ENCODE measurements at places on chromosomes 2 and 18.

DNA sequence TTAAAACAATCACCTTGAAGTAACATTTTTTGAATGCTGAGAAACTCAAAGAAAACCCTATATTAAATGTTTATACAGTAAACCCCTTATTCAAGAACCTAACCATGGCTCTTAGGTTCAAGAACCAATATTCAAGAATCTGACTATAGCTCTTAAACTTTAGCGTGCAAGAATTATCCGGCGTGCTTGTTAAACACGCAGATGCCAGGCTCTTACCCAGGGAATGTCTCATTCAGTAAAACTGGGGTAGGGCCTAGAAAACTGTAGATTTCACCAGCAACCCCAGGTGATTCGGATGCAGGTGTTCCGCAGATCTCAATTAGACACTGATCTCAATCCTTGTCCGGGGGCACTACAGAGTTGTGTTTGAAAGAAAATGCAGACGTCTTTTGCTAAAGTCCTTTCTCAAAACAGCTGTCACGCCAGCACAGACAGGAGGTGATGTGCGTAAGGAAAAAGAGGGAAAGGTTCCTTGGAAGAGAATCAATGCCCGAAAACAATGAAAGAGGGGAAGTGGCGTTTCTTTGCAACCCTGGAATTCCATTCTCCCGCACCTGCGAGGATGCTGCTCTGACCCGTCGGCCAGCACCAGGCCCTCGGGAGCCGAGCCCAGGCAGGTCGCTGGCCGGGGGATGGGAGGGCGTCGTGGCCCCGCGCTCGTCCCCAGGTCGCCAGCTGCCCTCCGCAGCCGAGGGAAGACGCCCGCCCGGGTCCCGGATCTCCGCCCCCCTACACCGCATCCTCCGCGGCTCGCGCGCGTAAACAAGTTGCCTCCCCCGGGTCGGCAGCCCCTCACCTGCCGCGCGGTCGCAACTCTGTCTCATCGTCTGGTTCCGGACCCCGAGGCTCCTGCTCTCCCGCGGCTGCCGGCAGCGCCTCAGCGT lies 851 bp downstream of the EIF2AK3 start:
- H3K27me3 ChIP-seq, result no peaks in the 10 kb centered on the region
- peaks cover 3% of the 10 kb centered on the region for H3K36me3 ChIP-seq
- H3K4me3 ChIP-seq, result no peak overlapping the region
- H3K27ac ChIP-seq, result no peak overlapping the region
- DNase-seq, result peak; percentile 55
- peaks cover 19% of the 10 kb centered on the region for H3K4me1 ChIP-seq

GRCh38 chr2:28824207-28824606 lies 13.6 kb downstream of the SPDYA start:
- peaks cover 2% of the 10 kb centered on the region for H3K36me3 ChIP-seq
- H3K27ac ChIP-seq, result no peak overlapping the region
- H3K4me1 ChIP-seq, result no peaks in the 10 kb centered on the region
- no peak overlapping the region for H3K4me3 ChIP-seq
- H3K27me3 ChIP-seq, result no peaks in the 10 kb centered on the region

DNA sequence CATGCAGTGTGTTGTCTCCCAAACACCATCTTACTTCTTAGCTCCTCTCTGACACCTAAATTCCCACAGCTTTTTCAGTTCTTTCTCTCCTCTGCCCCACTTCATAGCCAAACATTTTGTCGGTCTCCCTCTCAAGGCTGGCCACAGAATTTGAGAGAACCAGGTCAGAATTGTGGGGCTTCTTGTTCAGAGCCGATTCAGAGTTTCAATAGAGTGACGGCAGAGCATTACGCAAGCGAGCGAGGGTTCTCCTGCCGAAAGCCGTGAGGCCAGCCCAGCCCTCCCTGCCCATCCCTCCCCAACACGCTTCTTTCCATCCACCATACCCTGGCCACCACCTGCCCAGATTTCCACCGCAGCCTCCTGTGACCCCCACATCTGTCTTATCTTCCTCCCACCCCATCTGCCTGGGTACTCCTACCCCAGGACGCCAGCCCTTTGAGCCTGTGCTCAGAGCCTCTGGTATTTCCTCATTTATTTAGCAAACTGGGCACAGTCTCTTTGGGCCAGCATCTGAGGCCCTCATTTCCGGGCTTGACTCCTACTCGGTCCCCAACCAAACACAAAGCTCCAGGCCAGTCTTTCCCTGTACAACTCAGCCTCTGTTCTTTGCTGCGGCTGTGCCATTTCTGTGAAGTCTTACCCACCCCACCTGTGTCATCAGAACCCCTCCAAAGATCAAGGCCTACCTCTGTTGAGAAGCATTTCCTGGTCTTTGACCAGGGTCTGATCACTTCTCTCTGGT lies 70.0 kb upstream of the MAP4K4 start:
- no peaks in the 10 kb centered on the region for H3K36me3 ChIP-seq
- peaks cover 13% of the 10 kb centered on the region for H3K4me1 ChIP-seq
- H3K27me3 ChIP-seq, result peaks cover 10% of the 10 kb centered on the region
- no peak overlapping the region for H3K27ac ChIP-seq
- no peak for DNase-seq

DNA sequence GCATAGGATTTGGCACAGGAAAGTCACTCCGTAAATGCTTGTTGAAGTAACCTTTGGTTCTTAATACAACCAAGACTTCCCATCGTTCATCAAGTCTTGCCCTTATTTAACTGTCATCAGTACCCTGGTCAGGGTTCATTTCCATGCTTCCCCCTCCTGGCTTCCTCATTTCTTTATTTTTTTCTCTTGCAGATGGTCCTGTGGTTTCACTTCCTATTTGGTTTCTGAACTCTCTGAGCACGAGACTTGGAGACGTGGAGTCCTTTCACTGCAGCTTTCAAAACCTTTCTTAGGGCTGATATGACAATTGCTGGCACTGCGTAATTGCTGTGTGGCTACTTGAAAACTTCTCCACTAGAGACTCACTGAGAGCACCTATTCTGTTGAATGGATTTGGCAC lies 59.9 kb upstream of the PID1 start:
- H3K27me3 ChIP-seq, result no peaks in the 10 kb centered on the region
- H3K36me3 ChIP-seq, result no peaks in the 10 kb centered on the region
- H3K4me3 ChIP-seq, result no peak overlapping the region
- no peak overlapping the region for H3K27ac ChIP-seq
- DNase-seq, result no peak
- no peaks in the 10 kb centered on the region for H3K4me1 ChIP-seq

DNA sequence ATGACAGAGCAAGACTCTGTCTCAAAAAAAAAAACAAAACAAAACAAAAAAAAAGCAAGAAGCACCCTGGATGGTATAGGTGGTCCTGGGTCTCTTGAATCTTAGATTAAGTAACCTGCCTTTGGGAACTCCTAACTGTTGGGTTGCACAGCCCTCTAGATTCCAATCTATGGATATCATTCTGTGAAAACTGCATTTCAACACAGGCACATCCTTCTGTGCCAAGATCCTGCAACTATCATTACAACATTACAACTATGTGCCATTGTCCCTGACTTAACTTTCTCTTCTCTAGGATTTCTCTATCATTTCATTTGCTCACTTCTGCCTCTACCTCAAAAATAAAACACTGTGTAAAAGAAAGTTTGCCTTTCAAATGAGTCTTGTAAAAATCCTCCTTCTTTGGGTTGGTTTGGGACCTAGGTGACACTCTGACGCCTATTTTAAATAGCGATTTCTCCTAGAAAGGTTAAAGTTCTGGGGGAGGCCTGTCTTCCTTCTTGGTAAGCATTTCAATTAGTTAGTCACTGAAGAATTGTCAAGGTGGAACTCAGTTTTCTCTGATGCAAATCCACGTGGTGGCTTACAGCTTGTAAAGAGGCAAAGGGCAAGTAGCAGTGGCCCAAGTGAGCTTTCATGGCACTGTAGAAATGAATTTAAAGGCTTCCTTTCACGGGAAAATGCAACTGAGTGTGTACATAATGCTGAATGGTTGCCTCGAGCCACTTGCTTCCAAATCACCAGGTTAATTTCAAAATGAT lies 9.2 kb downstream of the LGALSL start:
- H3K36me3 ChIP-seq, result peaks cover 3% of the 10 kb centered on the region
- no peaks in the 10 kb centered on the region for H3K27me3 ChIP-seq
- H3K27ac ChIP-seq, result no peak overlapping the region
- no peak for DNase-seq

- no peak for DNase-seq
- H3K27me3 ChIP-seq, result peaks cover 32% of the 10 kb centered on the region
These were observed 47.2 kb upstream of the GPR17 start for GRCh38 chr2:127598711-127599110.

- no peaks in the 10 kb centered on the region for H3K4me1 ChIP-seq
- H3K36me3 ChIP-seq, result no peaks in the 10 kb centered on the region
- H3K27me3 ChIP-seq, result peaks cover 26% of the 10 kb centered on the region
- no peak for DNase-seq
- H3K4me3 ChIP-seq, result no peak overlapping the region
- H3K27ac ChIP-seq, result no peak overlapping the region
These were observed 63.8 kb downstream of the PDE11A start for GRCh38 chr2:178008636-178009289.

DNA sequence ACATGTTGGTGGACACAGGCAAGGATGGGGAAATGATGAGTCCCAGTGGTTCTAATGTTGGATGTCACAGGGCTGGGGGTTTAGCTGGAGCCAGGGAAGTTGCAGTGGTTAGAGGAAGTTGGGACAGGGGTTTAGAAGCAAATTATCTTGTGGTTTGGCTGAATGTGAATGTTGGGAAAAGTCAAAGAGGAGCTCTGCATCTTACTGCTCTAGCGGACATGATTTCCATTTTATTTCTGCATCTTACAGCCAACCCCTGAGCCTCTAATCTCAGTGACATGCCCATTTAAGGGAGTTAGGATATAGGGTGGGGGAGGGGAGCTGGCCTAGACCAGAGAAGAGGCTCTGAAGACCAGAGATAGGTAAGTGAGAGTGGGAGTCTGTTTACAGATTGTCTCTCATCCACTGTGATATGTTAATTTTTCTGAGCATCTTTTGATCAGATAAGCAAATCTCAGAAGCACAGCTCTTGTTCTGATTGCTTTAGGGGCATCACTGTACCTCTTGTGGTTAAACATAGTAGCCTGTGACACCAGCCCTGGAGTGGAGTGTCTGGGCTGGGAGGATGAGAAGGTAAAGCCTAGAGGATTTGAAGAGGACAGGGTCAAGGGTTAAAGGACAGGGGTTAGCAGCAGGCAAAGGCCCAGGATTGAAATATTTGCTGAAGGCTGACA lies 43.6 kb downstream of the SETBP1 start:
- DNase-seq, result no peak
- peaks cover 74% of the 10 kb centered on the region for H3K4me1 ChIP-seq
- H3K36me3 ChIP-seq, result no peaks in the 10 kb centered on the region
- H3K27ac ChIP-seq, result peak overlapping the region; percentile 86

- peaks cover 10% of the 10 kb centered on the region for H3K36me3 ChIP-seq
- H3K27me3 ChIP-seq, result no peaks in the 10 kb centered on the region
- peaks cover 10% of the 10 kb centered on the region for H3K4me1 ChIP-seq
- H3K4me3 ChIP-seq, result no peak overlapping the region
- no peak for DNase-seq
These were observed 57.5 kb downstream of the PIAS2 start for GRCh38 chr18:46859855-46860254.

All from effector memory CD8-positive, alpha-beta T cell (primary cell).